ENCODE measurements at places on chromosomes 11 and 22. TPM values are rescaled to one million over a fixed set of nuclear protein-coding genes. Genes with fewer than 3 reads are reported as not detected.

EFEMP2 gene
- 5.7 TPM for total RNA-seq

SEC14L6 gene
- not detected for total RNA-seq

SHANK3 gene
- 0.06 TPM for total RNA-seq

OR10A2 gene
- total RNA-seq = not detected

UBQLN3 gene
- total RNA-seq = not detected

OR51B2 gene
- not detected for total RNA-seq

NPTXR gene
- 3.3 TPM for total RNA-seq

OVCH2 gene
- not detected for total RNA-seq

B3GAT1 gene
- 0.19 TPM for total RNA-seq

LRRC32 gene
- 4.5 TPM for total RNA-seq

SCN4B gene
- total RNA-seq = 0.29 TPM

AGBL2 gene
- total RNA-seq = 3.4 TPM

PTPN5 gene
- not detected for total RNA-seq

SMC1B gene
- total RNA-seq = 0.48 TPM

PSMC3 gene
- total RNA-seq = 202 TPM

PRG3 gene
- total RNA-seq = not detected

JAML gene
- 305 TPM for total RNA-seq

MS4A6E gene
- not detected for total RNA-seq

OR52E4 gene
- total RNA-seq = not detected

ASCC2 gene
- total RNA-seq = 76.1 TPM

FAT3 gene
- not detected for total RNA-seq

PRR14L gene
- 45.2 TPM for total RNA-seq

CPT1B gene
- total RNA-seq = 44.0 TPM

PPP1CA gene
- total RNA-seq = 323 TPM

CD3E gene
- total RNA-seq = 500 TPM

NRXN2 gene
- total RNA-seq = 0.32 TPM

HEPN1 gene
- not detected for total RNA-seq

YAP1 gene
- 0.04 TPM for total RNA-seq

A4GALT gene
- total RNA-seq = not detected

FREY1 gene
- 1.1 TPM for total RNA-seq

TMEM191C gene
- 0.99 TPM for total RNA-seq

DNAJB7 gene
- total RNA-seq = not detected

TMEM25 gene
- 8.9 TPM for total RNA-seq

STARD10 gene
- total RNA-seq = 7.8 TPM

VSIG2 gene
- 0.25 TPM for total RNA-seq

HEPHL1 gene
- not detected for total RNA-seq

Measured in activated CD8-positive, alpha-beta memory T cell treated with anti-CD3 and anti-CD28 coated beads for 36 hours (primary cell).